ENCODE measurements at places on chromosomes 1 and 21.
A peak's percentile ranks its signal among the peaks of the same experiment; 100 is the strongest.

GRCh38 chr1:244445320-244446181 lies 6.2 kb downstream of the ADSS2 start:
- DNase-seq = no peak

GRCh38 chr1:56709995-56710394 lies 64.9 kb downstream of the PRKAA2 start:
- no peak for DNase-seq

GRCh38 chr1:7753641-7754040 lies 17.5 kb upstream of the VAMP3 start:
- no peak for DNase-seq

- DNase-seq = no peak
Observed at GRCh38 chr1:226645279-226645976, 93.7 kb downstream of the ITPKB start.

- DNase-seq = no peak
Observed at GRCh38 chr1:216682752-216683151, 40.5 kb downstream of the ESRRG start.

DNA sequence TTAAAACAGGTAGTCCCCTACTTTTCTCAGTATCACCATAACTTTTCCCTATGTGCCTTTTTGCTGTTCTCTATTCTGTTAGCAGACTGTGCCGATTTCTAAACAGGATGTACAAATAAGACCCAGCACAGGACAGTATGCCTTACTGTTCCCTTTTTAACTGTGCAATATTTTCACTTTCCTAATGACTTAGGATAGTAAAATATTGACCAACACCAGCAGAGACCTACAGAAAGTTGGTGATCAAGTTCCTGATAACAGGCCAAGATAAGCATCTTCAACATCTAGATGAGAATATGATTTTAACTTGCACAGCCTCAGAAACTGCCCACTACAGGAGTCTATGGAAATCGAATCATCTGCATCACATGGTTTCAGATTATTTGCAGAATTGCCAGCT lies 42.0 kb downstream of the ADSS2 start:
- DNase-seq = no peak

GRCh38 chr1:174324939-174325338 lies 122.8 kb upstream of the GPR52 start:
- DNase-seq = no peak

DNA sequence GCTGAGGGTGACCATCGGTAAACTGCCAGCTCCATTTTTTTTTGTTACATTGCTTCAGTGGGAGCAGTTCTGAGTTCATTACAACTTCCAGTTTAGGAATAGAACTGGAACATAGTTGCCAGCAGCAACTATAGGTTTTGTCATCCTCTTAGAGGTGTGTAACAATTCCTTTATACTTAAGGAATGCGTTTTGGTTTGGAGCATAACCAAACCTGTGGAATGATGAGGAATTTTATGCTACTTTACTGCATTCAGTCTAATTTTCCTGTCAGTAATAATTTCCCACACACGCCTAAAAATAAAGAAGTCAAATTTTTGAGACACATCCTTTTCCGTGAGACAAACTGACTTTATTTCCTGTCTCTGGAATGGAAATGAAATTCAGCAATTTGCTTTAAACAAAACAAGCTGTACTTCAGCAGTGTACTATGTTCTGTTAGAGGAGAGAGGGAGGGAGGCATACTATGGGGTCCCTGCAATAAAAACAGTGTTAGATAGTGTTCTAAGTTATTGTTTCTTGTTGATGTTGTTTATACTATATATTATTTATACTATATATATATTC lies 4.8 kb upstream of the AMPD1 start:
- DNase-seq = no peak

DNA sequence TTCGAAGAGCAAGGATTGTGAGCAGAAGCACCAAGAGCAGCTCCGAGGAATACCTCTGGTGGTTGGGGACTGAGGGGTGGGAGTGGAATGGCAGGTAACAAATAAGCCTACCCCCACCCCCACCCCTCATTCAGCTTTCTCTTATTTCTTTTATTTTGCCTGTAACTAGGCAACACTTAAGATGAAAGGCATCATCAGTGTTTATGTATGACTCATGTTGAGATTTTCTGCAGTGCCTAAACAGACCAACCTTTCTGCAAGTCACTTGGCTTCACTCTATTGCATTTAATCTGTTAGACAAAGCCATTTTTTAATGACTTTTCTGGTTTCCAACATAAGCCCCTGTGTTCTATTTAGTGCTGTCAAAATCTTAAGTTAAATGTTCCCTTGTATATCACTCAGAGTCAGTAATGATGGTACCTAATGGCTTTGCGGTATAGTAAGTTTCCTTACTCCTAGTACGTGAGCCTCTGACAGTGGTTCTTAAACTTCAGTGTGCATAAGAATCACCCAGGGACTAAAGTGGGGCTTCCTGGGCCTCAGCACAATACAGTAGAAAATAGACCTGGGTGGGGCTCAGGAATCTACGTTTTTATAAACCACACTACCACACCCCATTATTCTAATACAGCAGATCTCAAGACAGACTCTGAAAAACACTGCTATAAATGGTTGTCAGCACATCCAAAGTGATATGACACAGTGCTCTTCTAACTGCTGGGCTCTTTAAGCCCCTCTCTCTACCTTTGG lies 19.9 kb downstream of the CASQ2 start:
- DNase-seq = peak; percentile 82

DNA sequence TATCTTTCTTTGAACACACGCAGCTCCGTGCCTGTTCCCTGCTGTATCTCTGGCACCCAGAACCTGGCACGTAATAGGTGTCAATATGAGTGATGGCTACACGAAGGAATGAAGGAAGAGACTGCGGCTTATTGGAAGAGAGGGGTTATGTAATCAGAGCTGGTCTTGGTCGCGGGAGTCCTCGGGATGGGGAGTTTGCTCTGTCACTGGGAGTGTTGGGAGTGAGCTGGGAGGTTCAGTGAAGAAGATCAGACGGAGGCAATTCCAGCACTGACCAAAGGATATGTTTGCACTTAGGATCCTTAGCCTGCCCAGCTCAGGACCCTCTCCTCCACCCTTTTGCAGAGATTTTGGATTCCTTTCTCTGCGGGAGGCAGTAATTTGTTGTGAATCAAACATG lies 709.1 kb downstream of the PTPRU start:
- no peak for DNase-seq

DNA sequence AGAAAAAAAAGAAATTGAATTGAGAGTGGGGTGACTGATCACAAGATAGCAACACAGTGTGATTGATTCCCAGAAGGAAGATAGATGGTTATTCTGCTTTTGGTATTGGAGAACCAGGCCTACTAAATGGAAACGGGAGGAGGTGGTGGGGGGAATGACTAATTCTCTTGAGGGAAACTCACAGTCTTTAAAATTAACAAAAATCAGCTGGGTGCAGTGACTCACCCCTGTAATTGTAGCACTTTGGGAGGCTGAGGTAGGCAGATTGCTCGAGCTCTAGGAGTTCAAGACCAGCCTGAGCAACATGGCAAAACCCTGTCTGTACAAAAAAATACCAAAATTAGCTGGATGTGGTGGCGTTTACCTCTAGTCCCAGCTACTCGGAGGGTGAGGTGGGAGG lies 134.6 kb upstream of the PDE4B start:
- DNase-seq = no peak

- no peak for DNase-seq
Observed at GRCh38 chr1:160236806-160237205, 25.5 kb downstream of the DCAF8 start.
